ENCODE measurements at places on chromosomes 3 and 15.
A peak's percentile ranks its signal among the peaks of the same experiment; 100 is the strongest.

GRCh38 chr3:16048435-16049318, 125.8 kb upstream of the GALNT15 start:
- no peak for DNase-seq

DNA sequence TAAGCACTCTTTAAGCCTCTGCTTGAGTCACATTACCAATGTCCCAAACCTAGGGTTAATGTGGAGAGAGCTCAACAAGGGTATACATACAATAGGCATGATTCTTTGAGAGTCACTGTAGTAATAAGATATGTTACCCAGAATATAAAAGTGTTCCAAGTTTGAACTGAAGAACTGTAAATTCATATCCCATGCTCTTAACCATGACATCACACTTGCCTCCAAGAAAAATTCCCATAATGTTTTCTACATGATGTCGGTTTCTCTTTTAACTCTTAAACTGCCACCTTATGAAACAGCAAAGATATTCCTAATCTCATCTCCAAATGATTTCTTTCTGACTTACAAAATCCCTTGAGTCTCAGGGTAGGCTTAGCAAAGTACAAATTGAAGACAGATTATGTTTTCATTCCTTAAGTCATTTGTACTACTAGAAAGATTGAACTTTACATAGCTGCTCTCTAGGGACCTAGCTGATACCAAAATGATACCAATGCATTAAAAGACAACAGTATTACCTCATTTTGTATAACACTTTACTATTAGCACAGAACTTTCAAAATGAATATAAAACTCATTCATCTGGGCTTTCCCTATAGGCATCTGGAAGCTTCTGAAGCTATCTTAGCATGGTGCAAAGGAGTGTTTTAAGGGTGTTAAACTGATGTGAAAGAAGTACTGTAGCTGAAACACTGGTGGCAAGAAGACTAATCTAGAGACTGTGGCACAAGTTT, 127.1 kb downstream of the KCNMB2 start:
- DNase-seq, result no peak

GRCh38 chr3:61777483-61777882, 216.1 kb downstream of the PTPRG start:
- DNase-seq, result no peak

- DNase-seq, result no peak
Observed at GRCh38 chr3:158447408-158447807, 123.6 kb upstream of the MLF1 start.

DNA sequence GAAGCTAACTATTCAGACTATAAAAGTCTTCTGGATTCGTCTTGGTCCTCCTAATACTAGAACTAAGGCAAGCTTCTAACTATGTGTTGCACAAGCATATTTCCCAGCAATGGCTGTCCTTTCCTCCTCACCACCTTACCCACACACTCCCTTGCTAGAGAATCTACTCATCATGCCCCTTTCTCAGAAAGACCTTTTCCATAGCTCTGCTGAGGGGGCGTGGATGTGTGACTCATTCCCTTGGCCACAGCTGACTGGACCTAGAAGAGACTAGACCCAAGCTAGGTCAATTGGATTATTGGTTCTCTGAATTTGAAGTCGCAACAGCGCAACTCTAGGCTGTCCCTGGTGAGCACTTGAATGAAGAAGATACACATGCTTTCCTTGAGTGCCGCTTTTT, 47.1 kb downstream of the ERC2 start:
- DNase-seq, result no peak

- no peak for DNase-seq
Observed at GRCh38 chr15:66433726-66434125, 47.0 kb downstream of the MAP2K1 start.

DNA sequence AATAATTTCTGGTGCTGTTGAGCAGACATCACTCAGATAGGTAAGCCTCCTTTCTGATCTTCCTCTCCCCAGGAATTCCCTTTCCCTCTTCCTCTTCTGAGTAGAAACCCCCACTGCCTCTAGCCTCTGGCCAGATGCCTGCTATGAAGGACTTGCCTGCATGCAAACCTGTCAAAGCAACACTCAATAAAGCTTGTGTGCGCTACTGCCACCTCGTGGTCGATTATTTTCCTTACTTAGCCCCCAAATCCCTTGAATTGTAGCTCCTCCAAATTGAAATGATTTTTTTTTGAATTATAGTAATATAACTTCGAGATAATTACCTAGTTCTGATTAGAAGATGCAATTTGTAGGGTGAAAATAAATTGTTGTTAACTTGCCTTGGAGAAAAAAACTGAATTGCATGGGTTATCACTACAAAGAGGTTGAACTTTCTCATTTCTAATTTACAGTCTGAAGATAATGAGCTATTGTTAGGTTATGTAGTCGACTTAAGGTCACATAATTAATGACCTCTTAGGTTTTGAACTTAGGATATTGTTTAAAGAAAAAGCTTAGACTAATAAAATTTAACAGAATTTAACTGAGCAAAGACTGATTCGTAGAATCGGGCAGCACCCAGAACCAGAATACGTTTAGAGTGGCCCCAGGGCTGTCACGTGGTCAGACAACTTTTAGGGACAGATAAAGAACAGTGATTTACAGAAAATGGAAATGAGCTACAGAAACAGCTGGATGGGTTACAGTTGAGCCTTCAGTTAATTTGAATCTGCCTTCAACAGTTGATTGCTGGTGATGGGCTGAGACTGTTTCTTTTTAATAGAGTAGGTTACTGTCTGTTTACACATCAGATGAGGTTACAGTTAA, 269.3 kb downstream of the ARPP21 start:
- DNase-seq, result peak; percentile 68

- DNase-seq, result no peak
Observed at GRCh38 chr3:3189961-3190360, 10.5 kb upstream of the CRBN start.

DNA sequence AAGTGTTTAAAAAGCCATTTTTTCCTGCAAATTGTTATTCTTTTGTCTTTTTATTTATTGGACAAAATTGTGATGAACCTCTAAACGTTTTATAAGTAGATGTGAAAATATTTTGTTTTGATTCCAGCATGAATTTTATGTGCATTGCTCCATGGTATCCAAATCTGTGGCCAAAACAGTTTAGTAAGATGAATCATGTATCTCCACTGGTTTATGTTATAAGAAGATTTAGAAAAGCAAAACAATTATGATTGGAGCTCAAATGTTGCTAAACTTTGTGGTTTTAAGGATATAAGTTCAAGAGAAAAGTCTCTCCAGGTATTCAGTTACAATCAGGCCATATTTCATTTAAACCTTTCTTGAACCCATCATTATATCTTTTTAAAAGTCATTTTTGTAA, 80.9 kb downstream of the NECTIN3 start:
- DNase-seq, result no peak

DNA sequence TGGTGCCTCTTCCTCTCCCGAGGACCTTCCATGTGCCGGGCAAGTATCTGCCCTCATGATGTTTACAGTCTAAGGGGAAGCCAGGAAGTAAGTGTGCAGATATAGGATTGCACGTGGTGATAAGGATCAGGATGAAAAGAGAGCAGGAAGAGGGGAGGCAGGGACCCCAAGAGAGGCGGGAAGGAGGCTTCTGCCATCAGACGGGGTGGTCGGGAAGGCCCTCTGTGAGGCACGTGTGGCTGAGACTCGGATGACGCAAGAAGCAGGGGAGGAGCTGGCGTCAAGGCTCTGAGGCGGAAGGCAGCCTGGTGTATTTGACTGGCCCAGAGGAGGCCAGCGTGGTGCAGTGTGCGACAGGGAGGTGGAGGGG, 762 bp upstream of the IQSEC1 start:
- no peak for DNase-seq

GRCh38 chr3:102617381-102617780, 182.6 kb downstream of the ZPLD1 start:
- no peak for DNase-seq

GRCh38 chr15:63998489-63998888, 47.8 kb downstream of the DAPK2 start:
- DNase-seq, result no peak

- DNase-seq, result no peak
Observed at GRCh38 chr3:131596884-131597283, 94.1 kb upstream of the MRPL3 start.

GRCh38 chr3:162517110-162517509, 1020.5 kb downstream of the OTOL1 start:
- no peak for DNase-seq

DNA sequence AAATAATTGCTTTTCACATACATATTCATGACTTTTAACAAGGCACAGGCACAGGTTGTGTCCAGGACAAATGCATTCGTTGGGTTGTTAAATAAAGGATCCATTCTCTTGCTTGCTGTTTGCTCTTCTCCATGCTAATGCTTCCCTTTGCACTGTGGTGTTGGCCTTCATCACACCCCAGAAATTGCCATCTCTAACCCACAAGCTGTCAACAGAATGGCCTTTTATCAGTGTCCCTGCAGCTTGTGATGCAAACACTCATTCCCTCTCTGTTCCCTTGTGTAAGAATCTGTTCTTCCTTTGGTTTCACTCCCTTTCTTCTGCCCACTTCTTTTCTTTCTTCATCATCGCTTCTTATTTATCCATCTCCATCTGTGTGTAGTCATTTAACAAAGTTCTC, 72.2 kb downstream of the SLC7A14 start:
- DNase-seq, result no peak

DNA sequence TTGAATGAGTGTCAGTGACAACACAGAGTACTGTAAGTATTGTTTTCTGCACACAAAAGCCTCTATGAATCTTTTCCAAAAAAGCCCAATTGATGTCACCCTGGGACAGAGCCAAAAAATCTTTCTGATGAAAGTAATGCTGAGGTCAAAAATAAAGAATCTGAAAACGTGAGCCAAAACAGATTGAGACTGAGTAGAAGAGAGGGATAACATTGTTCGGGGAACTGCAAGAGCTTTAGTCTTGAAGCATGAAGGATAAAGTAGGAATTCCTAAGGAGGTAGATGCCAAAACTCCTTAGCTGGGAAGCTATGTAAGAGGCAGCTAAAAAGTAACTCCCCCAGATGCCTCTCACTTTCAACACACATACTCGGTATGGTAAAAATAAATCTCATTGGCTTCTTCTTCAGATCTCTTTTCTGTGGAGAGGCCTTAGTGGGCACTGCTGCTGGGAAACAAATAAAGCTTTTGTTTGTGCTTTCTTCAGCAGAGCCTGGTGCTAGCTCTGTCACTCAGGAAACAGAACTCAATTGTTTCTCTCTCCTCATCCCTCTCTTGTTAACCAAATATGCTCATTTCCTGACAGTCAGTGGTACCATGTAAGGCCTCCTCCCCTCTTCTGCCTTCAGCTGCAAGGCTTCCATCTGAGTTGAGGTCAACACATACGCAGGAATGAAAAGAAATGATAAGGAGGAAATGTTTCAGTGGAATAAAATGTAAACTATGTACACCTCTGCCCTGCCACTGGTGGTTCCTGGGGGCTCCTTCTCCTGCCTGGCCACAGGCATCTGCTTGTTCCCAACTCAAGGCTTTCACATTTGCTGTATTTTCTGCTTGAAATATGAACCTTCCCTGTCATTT, 58.1 kb downstream of the CD200 start:
- no peak for DNase-seq

GRCh38 chr3:143363276-143363675, 243.7 kb downstream of the CHST2 start:
- DNase-seq, result no peak

DNA sequence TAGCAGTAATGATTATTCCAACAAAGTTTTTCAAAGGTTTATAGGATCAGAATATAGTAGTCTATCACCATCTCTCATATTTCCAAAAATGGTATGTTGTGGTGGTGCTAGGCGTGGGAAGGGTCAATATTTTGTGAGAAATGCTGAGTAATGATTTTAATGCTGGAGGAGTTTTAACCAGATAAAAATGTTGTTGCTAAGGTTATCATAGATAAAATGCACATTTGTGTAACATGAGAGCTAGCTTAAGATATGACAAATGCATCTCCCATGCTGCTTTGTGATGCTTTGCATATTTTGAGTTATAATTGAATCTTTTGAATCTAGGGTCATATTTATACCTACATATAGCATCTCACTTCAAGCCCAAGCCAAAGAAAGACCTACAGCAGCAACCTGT, 103.9 kb upstream of the ROBO1 start:
- DNase-seq, result no peak

- DNase-seq, result no peak
Observed at GRCh38 chr15:25687689-25688088, 175.4 kb downstream of the ATP10A start.

DNA sequence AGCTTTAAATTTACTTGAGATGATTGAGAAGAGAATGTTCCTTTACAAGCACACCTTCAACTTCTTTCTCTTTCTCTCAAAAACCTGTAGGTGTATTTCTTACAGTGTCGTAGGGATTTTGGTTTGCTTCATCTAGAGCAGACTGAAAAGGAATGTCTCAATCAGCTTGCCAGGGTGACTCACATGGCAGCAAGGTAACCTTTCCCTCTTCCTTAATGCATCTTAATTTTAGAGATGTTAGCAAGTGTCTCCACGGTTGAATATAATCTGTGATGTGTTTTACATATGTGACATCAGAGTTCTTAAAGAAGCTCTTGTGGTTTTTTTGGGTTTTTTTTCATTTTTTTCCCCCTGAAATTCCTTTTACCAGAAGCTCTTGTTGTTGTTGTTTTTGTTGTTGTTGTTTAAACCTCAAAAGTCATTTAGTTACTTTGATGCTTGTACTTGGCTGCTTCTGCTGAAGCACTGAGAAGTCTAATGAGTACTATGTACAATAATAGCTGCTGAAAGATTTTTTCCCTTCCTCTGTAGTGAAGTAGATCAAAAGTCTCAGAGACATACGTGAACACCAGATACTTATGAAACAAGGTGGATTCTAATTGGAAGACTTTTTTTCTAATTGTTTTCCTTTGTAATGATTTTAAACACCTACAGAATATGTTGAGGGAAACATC, 83.1 kb downstream of the RETNLB start:
- no peak for DNase-seq

GRCh38 chr15:73927003-73927475, 777 bp downstream of the LOXL1 start:
- no peak for DNase-seq

GRCh38 chr3:123552095-123552714, 32.6 kb downstream of the HACD2 start:
- DNase-seq, result no peak

GRCh38 chr3:176789281-176789705, 408.0 kb downstream of the TBL1XR1 start:
- DNase-seq, result no peak

DNA sequence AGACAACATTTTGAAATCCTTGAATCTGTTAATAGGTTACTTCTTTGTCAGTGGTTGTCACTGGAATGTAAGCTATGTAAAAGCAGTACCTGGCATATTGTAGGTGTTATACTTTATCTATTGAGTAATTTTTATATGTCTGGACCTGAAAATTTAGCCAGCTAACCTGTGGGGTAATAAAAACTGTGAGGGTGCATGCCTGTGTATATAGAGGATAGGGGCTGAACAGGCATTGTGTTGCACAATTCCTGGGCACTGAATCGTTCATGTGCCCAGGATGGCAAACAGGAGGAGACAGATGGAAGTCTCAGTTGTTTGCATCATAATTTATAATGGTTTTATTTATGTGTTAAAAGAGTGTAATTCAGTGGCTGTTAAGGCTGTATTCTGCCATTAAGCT, 67.1 kb downstream of the ARMC8 start:
- no peak for DNase-seq

Data from activated CD8-positive, alpha-beta memory T cell treated with anti-CD3 and anti-CD28 coated beads for 24 hours (primary cell).